ENCODE measurements at places on chromosomes 4 and X.

- DNase-seq = no peak
Measured at GRCh38 chr4:189129044-189129694, 811.5 kb upstream of the FRG1 start.

DNA sequence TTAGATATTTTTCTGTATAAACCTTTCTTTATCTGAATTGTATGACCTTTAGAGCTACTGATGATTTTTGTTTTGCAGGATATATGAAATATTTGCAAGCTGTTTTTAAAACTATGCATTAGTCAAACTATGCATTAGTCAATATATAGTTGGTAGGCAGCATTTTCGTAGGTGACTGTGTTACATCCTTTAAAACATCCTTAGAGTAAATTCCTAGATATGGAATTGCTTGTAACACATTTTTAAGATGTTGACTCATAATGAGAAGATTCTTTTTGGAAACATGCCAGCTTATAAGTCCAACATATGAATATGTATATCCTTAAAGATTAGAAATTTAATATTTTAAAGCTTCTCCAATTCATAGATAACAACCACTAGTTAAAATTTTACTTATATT is 1768.5 kb downstream of the PCDH7 start:
- DNase-seq = no peak

DNA sequence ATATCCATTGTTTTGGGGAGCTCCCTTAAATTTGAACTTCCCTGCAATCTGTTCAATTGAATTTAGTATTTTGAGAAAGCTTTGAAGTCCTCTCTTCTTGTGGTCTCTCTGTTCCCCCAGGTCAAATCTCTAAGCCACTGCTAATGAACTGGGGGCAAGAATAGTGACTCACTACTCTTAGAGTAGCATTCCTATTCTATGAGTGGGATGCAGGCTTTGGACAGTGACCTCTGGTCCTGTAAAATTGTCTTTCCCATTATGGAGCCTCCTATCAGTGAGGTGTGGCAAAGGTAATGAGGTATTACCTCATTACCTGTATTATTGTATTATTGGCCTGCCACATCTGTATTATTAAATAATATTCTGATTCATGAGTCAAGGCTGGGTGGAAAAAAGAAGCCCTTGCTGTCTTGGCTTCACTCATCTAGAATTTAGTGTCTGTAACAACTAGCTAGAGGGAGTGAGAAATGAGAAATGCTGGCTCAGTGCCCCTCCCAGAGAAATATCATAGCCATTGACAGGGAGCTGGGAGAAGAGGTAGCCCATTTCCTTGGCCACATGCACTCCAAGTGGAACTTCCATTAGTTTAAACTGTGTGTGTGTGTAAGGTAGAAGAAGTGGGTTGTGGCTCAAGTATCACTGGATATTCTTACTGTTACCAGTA is 393.9 kb upstream of the CTSO start:
- DNase-seq = no peak

GRCh38 chr4:18103876-18104605 is 82.5 kb upstream of the LCORL start:
- no peak for DNase-seq

GRCh38 chr4:15771216-15772058 is 6.7 kb upstream of the CD38 start:
- no peak for DNase-seq

All from nephron progenitor cell (in vitro differentiated cells).